ENCODE measurements at places on chromosomes 2 and 18.

GRCh38 chr2:29281086-29281915 is 166.1 kb downstream of the CLIP4 start:
- DNase-seq, result no peak

- no peak for DNase-seq
Observed at GRCh38 chr2:237101118-237101979, 15.7 kb downstream of the COPS8 start.

DNA sequence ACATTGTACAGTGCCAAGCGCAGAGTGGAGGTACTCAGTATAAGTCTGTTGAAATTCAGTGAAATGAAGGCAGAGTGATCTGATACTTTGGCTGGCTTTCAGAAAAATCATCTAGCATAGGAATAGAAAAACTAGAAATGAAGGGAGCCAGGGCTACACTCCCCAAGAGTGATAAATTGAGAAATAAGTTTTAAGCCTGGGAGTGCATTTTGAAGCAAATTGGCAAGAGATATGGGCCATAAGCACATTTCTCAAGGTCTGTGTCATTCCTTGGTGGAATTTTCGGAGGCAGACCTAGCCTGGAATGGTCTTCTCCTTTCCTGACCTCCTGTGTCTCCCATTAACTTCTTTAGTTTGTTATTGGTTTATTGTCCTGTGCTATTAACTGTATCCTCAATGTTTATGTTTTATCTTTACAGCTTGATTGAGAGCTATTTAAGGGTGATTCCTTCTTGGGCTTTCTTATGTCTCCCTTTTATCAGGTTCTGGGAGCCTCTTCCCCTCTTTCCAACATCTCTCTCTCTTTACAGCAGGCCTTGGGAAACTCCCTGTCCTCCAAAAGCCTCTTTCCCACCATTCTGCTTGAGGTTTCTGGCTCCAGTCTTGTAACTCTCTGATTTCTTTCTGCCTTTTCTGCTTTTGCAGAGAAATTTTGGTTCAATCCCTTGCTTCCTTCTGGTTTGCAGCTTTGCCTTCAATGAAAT is 649.5 kb downstream of the SLC4A3 start:
- peak; percentile 29 for DNase-seq

DNA sequence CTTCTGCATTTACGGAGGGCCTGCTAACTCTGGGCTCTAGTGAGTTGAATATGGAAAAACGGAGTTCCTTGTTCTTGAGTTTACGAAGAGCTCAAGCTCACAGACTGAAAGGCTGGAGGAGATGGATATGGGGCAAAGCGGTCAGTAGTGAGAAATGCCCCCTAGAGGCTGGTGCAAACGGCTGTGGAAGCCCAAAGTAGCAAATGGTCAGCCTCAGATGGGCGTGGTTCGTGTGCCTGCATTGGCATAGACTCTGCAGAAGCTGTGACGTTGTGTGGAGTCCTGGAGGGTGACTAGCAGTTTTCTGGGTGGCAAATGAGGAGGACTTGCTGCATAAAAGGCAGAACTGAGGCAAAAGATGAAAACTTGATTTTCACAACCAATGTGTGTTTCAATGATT is 93.6 kb upstream of the TWIST2 start:
- no peak for DNase-seq

- DNase-seq, result peak; percentile 8
Observed at GRCh38 chr2:157433394-157433793, 10.5 kb downstream of the CYTIP start.

DNA sequence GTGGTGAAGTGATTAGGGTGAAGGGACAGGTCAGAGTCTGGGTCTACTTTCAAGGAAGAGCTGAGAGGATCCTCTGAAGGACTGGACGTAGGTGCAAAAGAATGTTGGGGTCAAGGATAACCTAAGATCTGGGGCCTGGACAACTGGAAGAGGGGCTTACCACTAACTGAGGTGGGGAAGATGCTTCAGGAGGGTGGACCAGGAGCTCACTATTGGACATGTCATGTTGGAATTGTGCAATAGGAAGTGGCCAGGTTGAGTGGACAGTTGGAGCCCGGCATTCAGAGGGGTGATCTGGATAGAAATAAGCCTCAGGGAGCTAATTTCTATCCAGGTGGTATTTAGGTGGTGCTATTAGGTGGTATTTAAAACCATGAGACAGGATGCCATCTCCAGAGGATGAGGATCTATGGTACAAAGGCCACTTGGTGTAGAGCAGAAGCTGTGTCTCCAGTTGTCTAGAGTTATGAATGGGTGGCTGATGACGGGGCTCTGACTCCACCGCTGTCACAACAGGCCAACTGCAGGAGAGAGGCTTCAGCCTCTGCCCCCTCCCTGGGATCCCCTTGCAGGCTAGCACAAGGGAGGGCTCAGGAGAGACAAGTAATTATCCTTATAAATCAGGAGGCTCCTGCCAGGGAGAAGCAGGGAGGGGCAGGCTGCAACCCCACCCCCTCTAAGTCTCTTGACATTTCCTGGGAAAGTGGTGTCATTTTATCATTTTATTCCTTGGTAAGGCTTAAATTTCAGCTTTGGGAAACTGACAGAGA is 158.0 kb downstream of the SMAD7 start:
- DNase-seq, result no peak

- DNase-seq, result no peak
Observed at GRCh38 chr2:239303711-239304532, 96.9 kb downstream of the HDAC4 start.

DNA sequence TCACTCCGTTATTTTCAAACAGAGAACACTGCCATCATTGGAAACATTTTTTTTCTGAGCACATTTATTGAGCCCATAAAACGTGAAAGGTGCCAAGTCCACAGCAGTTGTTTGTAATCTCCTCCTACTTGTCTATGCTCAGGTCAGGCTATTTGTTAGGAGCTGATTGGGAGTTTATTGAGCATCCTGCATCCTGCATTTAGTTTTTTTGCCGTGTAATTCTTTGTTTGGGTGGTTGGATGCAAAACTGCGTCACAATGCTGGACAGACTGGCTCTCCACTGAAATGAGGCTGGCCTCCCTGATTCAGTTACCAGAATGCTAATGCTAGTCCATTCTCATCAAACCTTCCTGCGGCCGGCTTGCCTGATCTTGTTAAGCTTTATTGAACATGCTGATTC is 71.4 kb downstream of the RAPGEF4 start:
- no peak for DNase-seq

- DNase-seq, result no peak
Observed at GRCh38 chr2:137900421-137901141, 63.7 kb upstream of the HNMT start.

- DNase-seq, result peak; percentile 49
Observed at GRCh38 chr2:36597532-36598377, at the start of gene FEZ2. Gene FEZ2, minus strand, starts transcription at chr2:36598168. Its CDS starts 26 bp downstream, at chr2:36598142.

GRCh38 chr2:9847140-9847539 is 3.9 kb downstream of the TAF1B start:
- DNase-seq, result no peak

DNA sequence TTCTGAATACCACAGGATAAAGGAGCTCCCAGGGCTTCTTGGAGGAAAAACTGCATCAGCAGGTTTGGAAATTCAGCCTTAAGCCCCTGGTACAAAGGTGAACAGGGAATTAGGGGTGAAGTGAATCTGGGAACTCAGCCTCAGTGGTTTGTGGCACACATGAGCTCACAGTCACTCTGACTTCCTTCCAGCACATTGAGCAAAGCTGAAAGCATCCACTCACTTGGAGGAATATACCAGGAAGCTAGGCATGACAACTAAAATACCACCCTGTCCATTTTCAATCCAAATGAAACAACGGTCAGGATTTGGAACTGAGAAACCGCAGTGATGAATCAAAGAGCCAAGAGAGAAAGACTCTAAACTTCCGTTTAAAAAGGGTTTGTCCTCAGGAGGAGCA is 216.1 kb downstream of the ICOS start:
- DNase-seq, result no peak

DNA sequence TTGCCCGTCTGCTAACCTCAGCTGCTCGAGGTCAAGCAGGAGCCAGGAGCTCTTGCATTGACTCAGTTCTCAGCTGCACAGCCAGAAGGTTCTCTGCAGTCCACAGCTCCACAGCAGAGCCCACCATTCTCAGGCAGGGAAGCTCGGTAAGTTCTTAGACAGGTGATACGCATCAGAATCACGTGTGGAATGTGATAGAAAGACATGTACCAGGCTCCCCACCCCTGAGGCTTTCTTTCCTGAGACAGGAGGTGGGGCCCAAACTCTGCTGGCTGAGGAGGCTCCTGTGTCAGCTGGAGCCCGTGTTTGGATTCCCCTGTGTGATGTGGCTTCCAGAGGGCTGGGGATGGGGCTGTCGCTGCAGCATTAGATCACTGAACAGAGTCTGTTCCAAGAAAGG is 28.0 kb downstream of the DIPK1C start:
- DNase-seq, result no peak

DNA sequence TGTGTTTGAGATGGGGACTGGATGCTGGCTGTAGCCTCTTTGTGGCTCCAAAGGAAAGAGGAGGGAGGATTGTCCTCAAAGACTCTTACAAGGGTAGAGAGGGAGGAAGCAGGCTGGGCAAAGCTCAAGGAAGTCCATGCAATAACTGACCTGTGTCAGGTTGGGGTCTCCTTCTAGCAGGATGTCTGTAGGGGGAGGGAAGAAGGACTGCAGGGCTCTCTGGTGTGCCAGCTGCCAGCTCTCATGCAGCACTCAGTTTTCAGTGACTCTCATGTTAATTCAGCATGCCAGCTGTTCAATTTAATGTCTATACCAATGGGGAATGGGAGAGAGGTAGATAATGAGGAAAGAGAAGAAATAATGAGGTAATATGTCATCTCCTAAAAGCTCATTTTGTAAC is 85.3 kb upstream of the RANBP2 start:
- no peak for DNase-seq

DNA sequence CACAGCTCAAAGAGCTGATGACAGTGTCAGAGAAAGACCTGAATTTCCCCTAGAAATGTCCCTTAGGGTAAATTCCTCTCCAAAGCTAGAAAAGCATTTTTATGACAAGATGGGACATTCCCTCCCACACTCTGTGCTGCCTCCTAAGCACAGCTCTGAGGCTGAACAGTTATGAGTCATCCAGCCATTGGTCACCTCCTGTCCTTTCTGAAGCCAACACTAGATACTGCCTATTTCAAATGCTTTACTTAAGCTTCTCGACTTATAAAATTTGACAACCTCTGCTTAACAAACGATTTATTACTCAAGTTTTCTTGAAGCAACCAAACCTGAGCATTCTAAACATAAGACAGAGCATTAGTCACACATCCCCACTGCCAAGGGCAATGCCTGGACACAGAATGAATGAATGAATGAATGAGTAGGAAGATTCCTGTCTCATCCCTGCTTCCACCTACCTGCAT is 35.4 kb downstream of the B4GALT6 start:
- DNase-seq, result no peak

DNA sequence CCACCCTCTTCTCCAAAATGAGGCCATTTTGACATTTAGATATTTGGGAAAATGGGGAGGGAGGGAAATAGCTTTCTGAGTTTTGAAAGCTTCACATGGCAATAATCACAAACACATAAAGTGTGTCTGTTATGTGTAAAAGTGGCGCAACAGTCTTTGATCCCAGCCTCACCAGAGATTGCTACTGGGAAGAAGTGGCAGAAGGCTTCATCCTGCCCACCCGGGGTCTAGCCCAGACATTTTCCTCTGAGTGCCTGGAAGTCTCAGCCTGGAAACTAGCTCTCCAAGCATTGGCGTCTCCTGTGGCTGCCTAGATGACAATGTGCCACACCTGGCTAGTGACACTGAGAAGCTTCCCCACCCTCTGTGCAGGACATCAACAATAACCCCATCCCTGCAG is 1.7 kb upstream of the LBH start:
- no peak for DNase-seq

DNA sequence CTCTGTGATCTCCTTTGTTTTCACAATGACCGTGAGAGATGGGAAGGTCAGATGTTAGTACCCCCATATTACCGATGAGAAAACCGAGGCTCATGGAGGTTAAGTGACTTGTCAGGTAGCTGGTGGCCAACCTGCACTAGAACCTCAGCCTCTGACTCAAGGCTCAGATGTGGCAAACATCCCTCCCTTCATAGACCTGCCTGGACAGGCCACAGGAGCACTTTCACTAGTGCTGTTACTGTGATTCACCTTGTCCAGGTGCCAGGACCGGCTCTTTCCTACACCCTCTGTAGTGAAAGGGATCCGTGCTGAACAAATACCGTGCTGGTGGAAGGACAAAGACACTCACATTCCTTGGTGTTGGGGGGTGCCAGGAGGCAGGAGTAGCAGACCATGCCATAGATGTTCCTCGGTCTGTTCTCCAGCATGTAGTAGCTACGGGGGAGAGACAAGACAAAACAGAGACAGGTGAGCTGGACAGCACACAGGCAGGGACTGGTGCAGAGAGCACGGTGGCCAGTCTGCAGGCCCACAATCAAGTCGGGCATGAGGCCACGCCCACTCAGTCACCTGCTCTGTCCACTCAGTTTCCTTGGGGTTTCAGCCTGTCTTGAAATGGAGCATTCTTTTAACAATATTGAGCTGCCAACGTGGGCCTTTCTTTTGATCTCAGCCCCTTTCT is 65.9 kb downstream of the EDAR start:
- no peak for DNase-seq

- DNase-seq, result no peak
Observed at GRCh38 chr2:197157879-197158537, 152.6 kb downstream of the ANKRD44 start.

GRCh38 chr2:156320486-156321098 is 11.9 kb downstream of the NR4A2 start:
- DNase-seq, result no peak

DNA sequence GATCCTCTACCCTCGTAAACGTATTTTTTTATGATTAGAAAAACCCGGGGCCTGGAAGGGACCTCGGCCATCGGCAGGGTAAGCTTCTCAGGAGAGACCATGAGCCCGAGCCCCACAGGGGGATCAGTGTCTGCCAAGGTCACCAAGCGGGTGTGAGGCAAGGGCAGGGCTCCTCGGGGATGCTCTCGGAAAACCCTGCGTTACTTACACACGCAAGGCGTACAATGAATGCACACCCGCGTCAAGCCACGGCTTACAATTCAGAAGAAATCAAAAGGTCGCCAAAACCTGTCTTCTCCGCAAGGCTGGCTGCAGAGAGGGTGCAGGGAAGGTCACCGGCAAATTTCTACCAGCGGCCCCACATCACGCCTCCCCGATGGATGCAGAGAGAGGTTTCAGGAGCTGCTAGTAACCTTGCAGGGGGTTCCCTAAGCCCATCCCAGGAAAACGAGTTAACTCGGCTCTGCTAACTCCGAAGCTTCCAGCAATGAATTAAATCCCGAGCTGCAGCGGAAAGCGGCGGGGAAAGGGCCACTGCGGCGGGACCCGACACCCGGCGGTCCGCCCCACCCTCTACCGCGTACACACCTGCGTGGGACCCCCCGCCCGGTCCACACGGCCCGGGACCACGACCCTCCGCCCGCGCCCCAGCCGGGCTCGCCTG is 638 bp downstream of the ST3GAL5 start:
- no peak for DNase-seq

GRCh38 chr2:113198790-113199612 is 25.2 kb downstream of the PSD4 start:
- no peak for DNase-seq

DNA sequence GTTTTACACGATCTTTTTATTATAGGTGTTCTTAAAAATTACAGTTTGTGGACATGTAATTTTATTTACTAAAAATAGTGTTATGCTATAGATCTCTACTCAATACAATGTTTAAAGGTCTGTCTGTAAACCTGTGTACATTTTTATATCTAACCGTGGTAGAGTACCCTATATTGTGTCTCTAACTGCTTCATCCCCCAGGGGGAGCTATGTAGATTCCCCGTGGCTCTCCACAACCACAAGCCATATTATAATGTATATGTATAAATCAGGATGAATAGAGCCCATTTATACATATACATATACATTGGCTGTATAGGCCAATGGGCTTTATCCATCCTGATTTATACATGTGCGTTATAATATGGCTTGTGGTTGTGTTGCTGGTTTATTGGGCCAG is 59.4 kb downstream of the ADAM23 start:
- DNase-seq, result no peak

GRCh38 chr2:49271060-49271606 is 116.8 kb upstream of the FSHR start:
- no peak for DNase-seq
